ENCODE measurements at places on chromosomes 5 and 9.

GRCh38 chr5:176625966-176626875 lies 4.1 kb downstream of the SNCB start:
- DNase-seq: no peak

- no peak for DNase-seq
Observed at GRCh38 chr5:92942762-92943161, 638.3 kb downstream of the NR2F1-AS1 start.

DNA sequence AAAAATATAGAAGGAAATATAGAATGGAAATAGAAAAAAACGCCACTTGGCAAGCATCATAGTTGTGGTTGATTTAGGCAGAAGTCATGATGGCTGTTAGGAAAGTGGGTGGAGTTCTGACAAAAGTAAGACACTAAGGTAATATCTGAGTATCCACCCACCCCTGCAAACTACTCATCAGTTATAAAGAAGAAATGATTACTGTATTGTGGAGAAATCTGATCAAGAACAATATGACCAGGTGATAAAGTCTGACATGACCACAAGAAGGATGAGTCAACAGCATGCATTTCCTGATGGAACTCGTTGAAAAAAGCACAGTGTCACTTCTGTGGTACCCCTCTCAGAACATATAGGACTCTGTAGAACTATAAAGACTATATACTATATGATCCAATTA lies 343.4 kb upstream of the PAPPA start:
- DNase-seq: no peak

GRCh38 chr5:163915481-163915961 lies 410.1 kb downstream of the MAT2B start:
- DNase-seq: no peak

DNA sequence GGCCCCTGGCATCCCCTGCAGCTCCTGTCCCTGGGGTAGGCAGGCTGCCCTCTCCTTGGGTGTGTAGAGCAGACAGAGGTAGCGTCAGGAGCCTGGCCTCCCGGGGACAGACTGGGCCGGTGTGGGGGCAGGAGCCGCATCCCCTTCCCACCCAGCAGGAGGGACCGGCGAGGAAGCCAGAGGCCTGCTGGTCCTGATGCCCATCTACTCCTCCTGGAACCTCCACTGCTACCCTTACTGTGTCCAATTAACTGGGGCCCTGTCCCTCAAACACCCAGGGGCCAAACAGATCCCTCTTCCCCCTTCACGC lies 15.6 kb downstream of the RALGDS start:
- no peak for DNase-seq

- DNase-seq: no peak
Observed at GRCh38 chr5:67147760-67148159, 48.8 kb downstream of the CD180 start.

DNA sequence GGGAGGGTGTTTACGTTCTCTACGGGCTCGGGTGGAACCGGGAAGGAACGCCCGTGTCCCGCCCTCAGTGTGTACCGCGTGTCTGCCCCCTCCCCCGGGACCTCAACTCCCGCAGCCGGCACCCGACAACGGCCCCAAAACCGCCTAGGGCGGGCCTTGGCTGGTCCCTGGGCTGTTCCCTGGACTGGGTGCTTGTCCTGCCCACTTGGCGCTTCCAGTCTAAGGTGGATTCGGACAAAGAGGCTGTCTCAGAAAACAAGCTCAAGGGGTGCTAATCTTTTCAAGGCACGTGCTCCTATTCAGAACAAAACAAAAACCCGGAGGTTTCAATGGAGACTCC lies 379 bp upstream of the CLK4 start:
- DNase-seq: no peak
